ENCODE measurements at places on chromosomes 4 and X.

- DNase-seq: no peak
Measured at GRCh38 chrX:149074398-149074797, 430.7 kb downstream of the IDS start.

GRCh38 chr4:152431784-152432183 lies 104.1 kb downstream of the FBXW7 start:
- DNase-seq: no peak

DNA sequence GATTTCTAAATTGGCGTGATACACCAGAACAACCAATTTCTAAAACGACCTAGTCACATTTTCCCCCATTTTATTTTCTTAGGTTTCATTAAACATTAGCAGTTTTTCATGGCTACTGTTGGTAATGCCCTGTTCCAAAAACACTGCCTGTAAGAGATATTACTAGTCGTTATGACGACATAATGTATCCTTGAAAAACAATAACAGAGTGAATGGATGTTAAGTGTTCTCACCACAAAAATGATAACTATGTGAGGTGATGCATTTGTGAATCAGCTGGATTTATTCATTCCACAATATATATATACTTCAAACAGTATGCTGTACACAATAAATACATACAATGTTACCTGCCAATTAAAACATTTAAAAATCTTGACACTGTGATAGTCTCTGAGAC lies 1147.6 kb upstream of the PCDH10 start:
- DNase-seq: peak; percentile 5

- peak; percentile 2 for DNase-seq
Measured at GRCh38 chr4:2832309-2832980, 11.2 kb upstream of the ADD1 start.

DNA sequence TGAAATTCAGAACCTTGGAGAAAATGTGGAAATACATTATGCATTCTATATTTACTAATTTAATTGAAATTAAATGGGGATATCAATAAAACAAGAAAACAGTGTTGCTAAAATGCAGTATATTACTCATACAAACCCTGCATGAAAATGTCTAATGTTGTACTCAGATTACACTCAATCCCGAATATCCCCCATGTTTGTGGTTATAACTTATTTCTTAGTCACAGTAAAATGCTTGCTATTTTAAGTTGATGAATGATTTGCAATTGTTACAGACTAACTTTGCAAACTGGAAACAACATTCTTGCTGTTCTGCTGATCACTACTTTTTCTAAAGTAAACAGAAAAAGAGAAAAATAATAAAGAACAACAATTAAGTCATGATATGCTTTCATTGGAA lies 33.1 kb upstream of the ANXA10 start:
- no peak for DNase-seq

DNA sequence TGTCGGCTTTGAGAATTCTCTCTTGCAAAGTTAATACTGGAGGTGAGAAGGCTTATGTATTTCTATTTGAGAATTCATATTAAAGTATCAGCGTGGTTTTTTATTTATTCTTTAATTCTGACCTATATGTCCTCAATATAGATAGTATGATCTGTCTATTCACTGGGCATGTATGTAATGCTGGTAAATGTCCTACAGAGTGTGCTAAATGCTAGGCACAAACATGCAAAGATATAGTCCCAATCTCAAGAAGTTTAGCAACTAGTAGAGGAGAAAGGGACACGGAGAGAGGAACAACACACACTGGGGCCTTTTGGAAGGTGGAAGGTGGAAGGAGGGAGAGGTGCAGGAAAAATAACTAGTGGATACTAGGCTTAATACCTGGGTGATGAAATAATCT lies 11.0 kb upstream of the BMPR1B start:
- DNase-seq: no peak

- no peak for DNase-seq
Measured at GRCh38 chr4:52246827-52247226, 195.7 kb downstream of the SPATA18 start.

DNA sequence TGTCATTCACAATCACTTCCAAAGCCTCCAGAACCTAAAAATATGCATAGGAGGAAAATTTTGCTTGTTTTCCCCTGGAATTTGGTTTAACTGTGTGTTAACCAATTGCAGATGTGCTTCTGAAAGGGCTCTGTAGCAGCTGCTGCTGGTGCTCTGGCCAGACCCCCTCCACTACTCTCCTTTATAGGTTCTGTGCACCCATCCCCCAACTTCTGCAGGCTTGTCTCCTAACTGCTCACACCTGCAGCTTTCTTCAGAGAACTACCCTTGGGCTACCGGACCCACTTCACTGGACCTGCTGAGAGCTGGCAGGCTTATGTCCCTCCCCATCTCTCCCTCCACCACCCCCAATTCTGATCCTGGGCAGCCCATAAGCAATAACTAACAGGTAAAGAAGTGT lies 662.1 kb upstream of the DIPK2B start:
- no peak for DNase-seq

DNA sequence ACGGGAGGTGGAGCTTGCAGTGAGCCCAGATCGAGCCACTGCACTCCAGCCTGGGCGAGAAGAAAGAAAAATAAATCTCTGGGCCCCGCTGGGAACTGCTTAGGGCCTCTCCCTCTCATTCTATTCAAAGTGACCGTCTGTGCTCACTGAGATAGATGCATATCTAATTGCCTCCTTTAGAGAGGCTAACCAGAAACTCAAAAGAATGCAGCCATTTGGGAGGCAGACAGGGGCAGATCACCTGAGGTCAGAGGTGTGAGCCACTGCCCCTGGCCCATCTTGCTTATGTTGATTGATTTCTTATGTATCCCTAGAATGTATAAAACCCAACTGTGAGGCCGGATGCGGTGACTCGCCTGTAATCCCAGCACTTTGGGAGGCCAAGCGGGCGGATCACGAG lies 6.2 kb upstream of the CSF2RA start:
- no peak for DNase-seq

GRCh38 chr4:3582091-3582475 lies 49.9 kb upstream of the LRPAP1 start:
- DNase-seq: no peak

GRCh38 chr4:42610941-42611340 lies 46.0 kb downstream of the ATP8A1 start:
- DNase-seq: no peak

GRCh38 chr4:86872135-86872534 lies 20.1 kb downstream of the C4orf36 start:
- no peak for DNase-seq

GRCh38 chrX:135345107-135345589 lies 35.9 kb downstream of the ETDC start:
- DNase-seq: peak; percentile 29

GRCh38 chr4:4667622-4668081 lies 125.8 kb upstream of the STX18 start:
- DNase-seq: no peak

GRCh38 chrX:150224676-150225075 lies 138.4 kb upstream of the MAMLD1 start:
- DNase-seq: no peak

DNA sequence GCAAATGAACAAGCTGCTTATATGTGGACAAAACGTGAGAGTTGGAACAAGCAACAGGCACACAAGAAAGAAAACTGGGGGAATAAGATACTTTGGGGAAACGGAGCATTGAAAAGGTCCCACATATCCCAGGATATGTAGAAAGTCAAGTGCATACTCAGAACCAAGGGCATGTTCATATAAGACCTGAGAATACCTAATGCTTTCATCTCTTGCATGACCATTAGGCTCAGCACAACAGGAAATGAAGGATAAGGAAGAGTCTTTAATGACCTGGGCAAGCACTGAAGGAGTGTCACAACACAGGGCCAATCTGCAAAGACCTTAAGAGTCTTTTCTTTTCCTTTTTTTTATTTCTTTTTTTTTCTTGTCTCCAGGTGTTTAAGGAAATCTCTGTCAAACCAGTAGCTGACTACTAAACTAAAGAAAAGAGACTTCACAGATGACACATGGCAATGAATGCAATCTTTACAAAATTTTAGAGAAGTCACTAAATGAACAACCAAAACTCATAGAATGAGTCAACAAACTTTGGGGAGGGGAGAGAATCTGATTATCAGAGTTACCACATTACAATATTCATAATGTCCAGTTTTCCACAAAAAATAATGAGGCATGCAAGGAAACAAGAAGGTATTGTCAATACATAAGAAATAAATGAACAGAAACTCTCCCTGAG lies 67.9 kb upstream of the STK26 start:
- DNase-seq: no peak

Measured in AG08396 (cell line).